Lung microvascular endothelial cell (primary cell): ENCODE measurements at places on chromosomes 2 and 18.

- DNase-seq, result no peak
These were observed 102.9 kb downstream of the KLHL29 start for GRCh38 chr2:23487735-23488492.

- DNase-seq, result no peak
These were observed 550 bp upstream of the SFXN5 start for GRCh38 chr2:73072129-73072395.

DNA sequence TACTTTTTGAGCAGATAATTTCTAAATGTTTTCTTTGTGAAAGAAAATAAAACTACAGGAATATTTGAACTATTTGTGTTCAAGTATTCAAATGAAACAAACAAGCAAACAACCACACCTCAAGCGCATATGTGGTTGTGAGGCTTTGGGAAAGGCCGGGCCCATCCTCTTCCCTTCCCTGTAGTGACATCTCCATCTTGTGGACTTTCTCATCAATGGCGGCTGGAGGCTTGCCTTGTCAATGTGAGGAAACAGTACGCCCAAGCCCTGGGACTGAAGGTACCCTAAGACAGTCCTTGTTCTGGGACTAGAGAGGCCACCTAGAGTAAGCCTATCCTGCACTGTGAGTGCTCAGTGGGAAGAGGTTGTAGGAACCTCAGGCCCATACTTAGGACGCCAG lies 166.8 kb downstream of the TPGS2 start:
- no peak for DNase-seq

DNA sequence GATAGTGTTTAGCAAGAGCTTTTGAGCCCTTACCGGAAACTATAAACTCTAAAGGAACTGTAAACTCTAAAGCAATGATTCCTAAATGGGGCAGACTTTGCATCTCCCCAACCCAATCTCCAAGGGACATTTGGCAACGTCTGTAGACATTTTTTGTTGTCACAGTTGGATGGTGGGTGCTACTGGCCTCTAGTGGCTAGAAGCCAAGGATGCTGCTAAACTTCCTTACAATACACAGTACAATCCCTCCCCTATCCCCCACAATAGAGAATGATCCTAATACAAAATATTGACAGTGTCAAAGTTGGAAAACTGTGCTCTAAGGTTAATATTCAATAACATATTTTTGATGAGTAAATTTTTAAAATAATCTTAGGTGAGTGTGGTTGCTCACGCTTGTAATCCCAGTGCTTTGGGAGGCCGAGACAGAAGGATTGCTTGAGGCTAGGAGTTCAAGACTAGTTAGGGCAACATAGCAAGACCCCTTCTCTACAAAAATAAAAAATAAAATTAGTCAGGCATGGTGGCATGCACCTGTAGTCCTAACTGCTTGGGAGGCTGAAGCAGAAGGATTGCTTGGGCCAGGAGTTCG lies 66.7 kb downstream of the PTPN4 start:
- peak; percentile 30 for DNase-seq

DNA sequence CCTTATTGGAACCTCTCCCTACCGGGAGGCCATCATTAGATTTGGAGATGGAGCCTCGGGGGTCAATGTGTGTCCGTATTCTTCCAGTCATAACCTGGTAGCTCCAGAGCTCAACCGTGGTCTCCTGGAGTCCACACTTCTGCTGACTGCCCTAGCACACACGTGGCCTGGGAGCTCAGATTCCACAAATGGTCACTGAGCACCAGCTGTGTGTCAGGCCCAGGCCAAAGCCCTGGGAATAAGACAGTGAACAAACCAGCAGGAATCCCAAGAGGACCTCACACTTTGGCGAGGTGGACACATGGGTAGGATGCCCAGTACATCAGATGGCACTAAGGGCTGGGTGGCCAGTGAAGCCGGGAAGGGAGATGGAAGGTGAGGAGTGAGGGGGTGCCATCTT lies 15.5 kb downstream of the GYPC start:
- no peak for DNase-seq

- DNase-seq, result no peak
These were observed 17.7 kb downstream of the EIF4E2 start for GRCh38 chr2:232568161-232568560.

- no peak for DNase-seq
These were observed 263.3 kb upstream of the RND3 start for GRCh38 chr2:150750720-150751119.

DNA sequence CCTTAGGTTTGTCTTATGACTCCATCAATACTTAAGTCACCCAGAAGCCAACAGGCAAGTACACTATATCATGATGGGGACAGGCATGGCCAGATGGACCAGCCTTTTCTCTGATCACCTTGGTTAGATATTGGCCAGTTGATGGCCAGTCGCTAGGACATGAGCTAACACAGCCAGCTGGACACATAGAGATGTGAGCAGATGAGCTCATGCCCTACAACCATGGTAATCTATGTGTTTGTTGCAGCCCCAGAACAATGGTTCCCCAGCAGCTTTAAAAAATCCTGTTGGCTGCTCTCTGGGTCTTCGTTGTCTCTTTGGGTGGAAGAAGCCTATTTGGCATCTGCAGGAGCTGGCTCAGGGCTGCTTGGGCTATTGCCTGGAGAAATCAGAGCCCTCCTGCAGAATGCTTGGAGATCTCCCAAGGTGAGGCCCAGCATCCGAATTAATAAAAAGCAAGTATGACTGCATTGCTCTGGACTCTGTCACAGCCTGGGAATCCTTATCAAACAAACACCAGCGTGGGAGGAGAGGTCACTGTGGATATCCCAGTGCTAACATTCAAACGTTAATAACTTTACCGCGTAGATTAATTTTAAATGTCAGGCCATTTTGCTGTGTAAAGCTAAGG lies 62.3 kb upstream of the KLHL29 start:
- DNase-seq, result no peak

- DNase-seq, result peak; percentile 17
These were observed 171.8 kb downstream of the ASXL3 start for GRCh38 chr18:33749834-33750233.

DNA sequence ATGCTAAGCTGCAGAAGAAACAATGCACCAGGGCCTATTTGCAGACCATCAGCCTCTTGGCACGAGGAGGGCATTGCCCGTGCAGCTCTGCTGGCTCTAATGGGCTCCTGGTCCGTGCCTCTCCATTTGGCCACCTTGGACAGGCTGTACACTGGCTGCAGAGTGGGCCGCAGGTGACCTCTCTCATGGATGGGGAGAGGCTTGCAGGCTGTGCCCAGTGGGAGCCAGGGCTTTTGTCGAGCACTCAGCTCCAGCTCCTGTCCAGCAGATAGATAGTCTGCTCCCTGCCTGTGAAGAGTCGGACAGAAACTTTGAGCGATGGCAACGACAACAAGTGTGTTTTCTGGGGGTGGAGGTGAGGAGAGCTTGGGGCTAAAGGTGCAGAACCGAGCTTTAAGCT lies 100.9 kb downstream of the MBP start:
- no peak for DNase-seq
